ENCODE measurements at places on chromosomes 5 and 9.

- DNase-seq: no peak
These were observed 424.0 kb upstream of the BRINP1 start for GRCh38 chr9:119793218-119793617.

- no peak for DNase-seq
These were observed 148.0 kb downstream of the NUDT12 start for GRCh38 chr5:103414604-103415003.

DNA sequence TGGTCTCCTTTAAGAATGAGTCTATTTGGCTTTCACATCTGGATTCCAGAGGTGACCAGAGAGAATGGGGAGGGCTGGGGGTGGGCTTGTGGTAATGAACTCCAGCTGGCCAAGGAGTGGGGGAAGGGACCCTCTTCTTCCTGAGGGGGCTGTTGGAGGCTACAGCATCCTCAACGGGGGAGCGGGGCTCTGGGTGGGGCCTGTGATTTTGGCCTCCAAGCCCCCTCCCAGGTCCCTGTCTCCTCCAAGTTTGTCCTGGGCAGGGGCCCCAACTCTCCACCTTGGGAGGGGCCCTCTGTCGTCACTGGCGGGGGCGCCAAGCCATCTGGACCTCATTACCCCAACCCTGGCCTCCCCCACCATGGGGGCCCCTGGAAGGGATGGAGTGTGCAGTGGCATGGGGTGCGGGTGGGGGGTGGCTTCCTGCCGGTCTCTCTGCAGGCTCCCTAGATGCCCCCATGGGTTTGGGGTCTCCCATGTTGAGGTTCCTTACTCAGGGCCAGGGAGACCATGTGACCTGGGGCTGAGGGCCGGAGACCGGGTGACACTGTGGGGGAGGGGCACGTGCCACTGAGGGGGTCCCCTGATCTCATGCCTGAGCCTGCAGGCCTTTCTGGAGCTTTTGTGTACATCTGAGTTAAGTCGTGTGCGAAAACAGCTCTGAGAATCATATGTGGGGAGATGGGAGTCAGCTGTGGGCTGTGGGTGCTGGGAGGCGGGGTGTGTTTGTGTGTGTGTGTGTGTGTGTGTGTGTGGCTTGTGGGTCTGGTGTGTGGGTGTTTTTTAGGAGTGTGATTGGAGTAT lies 32.4 kb downstream of the GOLGA2 start:
- peak; percentile 92 for DNase-seq

DNA sequence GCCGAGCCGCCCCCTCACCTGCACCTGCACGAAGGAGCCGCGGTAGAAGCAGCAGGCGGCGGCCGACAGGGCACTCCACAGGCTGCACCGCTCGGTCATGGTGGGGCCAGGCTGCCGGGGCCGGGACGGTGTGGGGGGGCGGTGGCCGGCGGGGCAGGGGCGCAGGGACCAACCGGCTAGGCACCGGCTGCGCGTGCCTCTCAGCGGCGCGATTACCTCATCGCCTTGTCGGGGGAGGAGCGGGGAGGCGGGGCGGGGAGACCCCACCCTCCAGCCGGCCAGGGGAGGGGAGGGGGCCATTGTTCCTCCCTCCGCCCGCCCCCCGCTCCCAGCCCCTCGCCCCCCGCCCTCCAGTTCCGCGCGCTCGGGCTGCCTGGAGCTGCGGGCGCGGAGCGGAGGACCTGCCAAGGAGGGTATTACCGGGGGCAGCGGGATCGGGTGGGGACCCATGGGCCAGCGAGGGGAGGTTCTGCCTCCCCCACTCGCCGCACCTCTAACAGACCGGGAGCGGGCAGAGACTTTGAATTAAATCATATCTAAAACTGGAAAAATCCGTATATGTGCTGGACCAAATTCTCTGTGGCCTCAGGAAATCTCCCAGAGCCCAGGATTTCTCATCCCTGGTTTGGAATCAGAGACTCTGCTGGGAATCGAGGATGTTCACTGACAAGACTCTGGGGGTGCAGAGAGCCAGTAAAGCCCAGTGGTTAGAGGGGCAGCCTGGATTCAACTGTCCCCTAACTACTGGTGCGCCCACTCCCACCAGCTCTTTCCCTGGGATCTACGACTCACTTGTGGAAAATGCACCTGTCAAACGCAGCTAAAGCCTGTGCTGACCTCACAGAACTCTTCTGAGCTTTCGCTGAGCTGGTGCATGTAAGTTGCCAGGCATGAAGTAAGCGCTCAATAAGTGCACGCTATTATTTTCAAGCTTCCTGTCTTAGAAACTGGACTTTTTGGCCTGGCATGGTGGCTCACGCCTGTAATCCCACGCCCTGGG lies 20.3 kb upstream of the TOR2A start:
- DNase-seq: no peak

- no peak for DNase-seq
These were observed 180.4 kb upstream of the TRIM32 start for GRCh38 chr9:116506685-116507084.

DNA sequence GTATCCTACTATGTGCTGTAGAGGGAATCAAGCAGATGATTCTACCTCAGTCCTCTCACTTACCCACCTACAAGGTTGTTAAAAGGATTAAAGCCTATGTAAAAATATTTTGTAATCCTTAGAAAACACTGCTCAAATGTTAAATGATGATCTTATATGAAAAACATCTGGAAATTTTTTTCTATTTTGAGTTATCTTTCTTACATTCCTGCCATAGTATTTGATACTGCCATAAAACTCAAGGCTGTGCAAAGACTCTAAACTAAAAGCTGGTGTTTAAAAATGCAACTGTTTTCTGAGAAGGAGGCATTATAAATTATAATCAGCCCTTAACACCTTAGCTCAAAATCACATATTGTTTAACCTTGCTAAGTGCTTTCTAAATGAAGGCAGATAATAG lies 474.2 kb downstream of the PRELID2 start:
- DNase-seq: no peak

GRCh38 chr9:105535920-105536668 lies 21.8 kb upstream of the FKTN start:
- DNase-seq: no peak
